ENCODE measurements at places on chromosomes 2 and 18.
A peak's percentile ranks its signal among the peaks of the same experiment; 100 is the strongest.

- no peak for DNase-seq
These were observed 31.8 kb downstream of the RNU4ATAC start for GRCh38 chr2:121562269-121563176.

GRCh38 chr2:186862869-186863709 lies 14.1 kb upstream of the ZSWIM2 start:
- DNase-seq, result no peak

GRCh38 chr2:234823877-234824376 lies 127.9 kb upstream of the SH3BP4 start:
- DNase-seq, result no peak

GRCh38 chr2:239961662-239962613 lies 63.2 kb downstream of the NDUFA10 start:
- no peak for DNase-seq

DNA sequence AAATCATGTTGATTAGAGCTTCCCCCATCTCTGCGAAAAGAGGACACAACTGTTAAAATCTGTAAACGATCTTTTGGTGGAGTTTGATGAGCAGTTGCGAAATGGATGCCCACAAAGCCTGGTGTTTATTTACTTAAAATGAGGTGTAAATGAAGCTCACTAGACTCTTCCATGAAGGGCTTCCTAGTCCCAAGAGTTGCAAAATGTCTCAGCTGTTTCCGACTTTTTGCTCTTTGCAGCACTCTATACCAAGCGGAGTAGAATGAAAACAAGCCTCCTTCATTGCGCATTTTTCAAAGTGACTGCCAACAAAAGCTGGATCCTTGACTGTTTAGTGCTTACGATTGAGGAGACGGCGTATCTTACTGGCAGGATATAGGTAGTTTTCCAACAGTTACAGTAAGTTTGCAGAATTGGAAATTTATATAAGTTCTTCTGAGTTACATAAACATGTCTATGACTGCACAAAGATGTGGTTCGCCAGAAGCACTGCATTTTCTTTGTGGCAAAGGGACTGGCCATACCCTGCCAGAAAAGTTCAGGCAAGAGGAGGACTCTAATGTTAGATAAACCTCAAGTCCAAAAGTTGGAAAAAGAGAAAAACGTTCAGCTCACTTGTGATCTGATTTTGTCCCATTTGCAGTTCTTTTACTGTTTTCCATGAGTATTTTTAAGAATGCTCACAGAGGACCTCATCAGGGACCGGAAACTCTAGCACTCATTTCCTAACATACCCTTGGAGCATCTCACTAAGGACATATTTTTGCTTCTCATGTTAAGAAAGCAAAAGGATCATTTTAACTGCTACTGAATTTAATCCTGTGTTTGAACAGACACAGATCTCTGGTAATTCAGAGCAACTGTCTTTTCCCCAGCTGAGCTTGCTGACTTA lies 42.7 kb downstream of the COLEC12 start:
- no peak for DNase-seq

DNA sequence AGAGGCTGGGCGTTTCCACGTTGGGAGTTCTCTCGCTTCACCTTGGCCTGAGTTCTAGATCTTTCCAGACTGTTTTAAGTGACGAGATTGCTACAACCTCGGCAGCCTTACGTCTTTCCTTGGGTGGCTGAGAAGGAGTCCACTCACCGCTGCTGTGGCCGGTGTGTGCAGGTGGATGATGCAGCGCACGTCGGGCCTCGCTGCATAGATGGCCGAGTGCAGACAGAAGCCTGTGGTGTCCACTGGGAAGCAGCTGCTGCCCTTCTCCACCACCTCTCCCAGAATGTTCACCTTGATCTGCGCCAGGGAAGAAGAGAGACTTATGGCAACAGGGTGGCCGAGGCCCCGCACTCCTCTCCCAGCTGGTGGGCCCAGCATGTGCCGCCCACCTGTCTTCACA lies 75.7 kb downstream of the ADD2 start:
- no peak for DNase-seq

DNA sequence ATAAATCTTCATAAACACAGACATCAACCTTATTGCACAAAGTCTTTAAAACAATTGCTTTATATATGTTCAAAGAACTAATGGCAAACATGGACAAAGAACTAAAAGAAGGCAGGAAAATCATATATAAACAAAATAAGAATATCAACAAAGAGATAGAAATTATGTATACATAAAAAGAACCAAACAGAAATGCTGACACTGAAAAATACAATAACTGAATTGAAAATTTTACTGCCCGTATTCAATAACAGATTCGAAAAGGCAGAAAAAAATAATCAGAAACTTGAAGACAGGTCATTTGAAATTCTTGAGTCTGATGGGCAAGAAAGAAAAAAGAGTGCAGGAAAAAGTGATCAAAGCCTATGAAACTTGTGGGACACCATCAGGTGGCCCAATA lies 22.0 kb upstream of the TFCP2L1 start:
- DNase-seq, result no peak

DNA sequence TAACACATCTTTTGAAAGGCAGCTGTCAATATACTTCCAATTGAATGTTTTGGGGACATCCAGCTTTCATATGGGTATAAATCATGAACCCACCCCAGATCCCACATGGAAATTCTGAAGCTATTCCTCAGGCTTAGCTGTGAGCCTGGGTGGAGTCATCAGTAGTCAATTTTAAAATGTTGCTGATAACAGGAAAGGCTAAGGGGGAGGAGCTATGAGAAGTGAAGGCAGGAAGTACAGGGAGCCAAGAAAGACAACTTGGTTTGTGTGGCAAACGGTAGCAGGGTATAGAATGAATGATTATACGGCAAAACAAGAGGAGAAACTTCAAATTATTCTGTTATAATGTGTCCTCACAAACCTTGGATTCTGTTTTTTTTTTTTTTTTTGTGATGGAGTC lies 108.6 kb downstream of the QPCT start:
- no peak for DNase-seq

- no peak for DNase-seq
These were observed 28.0 kb upstream of the LMAN1 start for GRCh38 chr18:59386909-59387686.

- DNase-seq, result no peak
These were observed 3.5 kb upstream of the HAAO start for GRCh38 chr2:42795841-42796301.

DNA sequence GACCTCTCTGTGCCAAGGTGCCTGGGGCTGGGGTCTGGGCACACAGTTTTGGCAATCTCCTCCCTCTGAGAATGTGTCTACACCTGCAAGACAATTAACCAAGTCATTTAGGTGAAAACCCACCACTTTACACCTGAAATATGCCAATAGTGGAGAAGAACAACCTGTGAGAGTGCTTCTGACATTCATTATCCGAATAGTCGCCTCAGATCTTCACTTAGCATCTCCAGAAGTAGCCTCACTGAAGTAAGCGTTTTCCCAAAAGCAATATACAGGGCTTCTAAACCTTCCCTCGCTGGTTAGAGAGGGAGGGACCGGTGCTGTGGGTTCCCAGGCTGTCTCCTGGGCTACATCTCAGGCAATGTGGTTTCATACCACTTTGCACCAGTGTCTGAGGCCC lies 173.5 kb downstream of the DDX1 start:
- no peak for DNase-seq

DNA sequence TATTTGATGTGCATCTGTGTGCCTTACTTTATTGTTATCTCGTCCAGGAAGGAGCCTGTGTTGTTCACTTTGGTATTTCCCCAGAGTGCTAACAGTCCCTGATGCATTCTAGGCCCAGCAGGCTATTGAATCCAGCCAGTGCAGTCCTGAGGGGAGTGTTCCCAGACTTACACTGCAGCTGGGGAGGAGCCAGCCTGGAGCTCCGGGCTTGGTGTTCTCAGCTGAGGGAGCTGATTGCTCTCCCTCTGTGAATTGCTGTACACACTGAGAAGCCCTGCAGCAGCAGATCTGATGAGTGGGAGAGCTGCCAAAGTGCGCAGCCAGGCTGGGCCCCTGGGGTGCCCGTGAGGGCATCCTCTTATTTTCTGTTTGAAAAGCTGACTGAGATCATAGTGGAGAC lies 159.2 kb downstream of the GALNT3 start:
- peak; percentile 77 for DNase-seq

DNA sequence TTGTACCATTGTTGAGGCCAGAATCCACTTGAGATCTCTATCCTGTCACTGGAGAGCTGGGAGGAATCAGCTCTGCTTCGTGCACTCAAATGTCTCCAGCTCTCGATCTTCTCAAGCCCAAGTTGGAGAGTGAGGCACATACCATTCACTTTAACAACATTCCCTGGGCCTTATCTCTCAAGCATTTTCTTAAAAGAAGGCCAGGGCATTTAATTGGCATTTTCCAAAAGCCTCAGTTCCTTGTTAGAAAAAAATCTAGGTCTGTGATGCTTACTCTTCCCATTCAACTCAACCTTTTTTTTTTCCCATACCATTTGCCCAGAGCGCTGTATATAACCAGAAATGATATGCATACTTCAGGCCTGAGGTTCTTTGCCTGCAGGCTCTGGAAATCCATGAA lies 10.1 kb downstream of the QPCT start:
- DNase-seq, result no peak

GRCh38 chr2:163155279-163155883 lies 316.8 kb upstream of the KCNH7 start:
- no peak for DNase-seq

GRCh38 chr2:105301646-105302045 lies 27.9 kb downstream of the TGFBRAP1 start:
- DNase-seq, result no peak

GRCh38 chr2:181305301-181306123 lies 151.7 kb upstream of the ITGA4 start:
- DNase-seq, result no peak

DNA sequence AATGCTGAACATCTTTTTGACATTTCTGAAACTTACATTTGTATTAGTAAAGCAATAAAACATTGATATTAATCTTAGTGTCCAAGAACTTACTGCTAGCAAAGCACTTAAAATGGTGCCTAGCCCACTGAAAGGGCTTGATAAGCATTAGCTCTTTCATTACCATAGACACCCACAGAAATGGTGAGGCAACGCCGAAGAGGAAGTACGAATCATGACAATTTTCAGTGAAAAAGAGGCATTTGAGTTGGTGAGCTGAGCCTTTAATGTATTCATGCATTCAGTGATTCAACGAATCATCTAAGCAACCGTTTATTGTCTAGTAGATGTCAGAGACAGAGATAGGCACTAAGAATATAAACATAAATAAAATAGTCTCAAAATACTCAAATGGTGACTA lies 101.1 kb downstream of the PIGN start:
- no peak for DNase-seq

- no peak for DNase-seq
These were observed 118.3 kb upstream of the DOK6 start for GRCh38 chr18:69282371-69282770.

GRCh38 chr2:481388-481787 lies 193.5 kb upstream of the ALKAL2 start:
- no peak for DNase-seq

DNA sequence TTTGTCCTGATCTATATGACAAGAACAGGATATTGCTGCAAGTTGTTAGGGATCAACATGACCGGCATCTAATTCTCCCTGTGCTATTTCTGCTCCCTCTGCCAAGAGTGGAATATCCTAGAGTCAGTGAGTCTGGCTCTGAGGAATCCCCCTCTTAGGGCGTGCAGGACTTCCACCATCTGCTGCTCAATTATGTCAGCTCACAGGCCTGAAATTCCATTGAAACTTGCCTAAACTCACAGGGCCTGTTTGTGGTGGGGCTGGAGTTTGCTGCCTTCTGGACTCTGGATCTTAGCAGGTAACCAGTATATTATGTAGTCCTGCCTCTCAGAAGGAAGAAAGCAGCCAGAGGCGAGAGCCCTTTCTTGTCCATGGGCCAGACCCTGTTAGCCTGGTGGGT lies 323.0 kb downstream of the TSN start:
- no peak for DNase-seq

GRCh38 chr18:12408247-12408869 lies 629 bp downstream of the PRELID3A start:
- DNase-seq, result no peak

GRCh38 chr2:120094795-120095194 lies 81.9 kb downstream of the EPB41L5 start:
- DNase-seq, result no peak

GRCh38 chr18:79628416-79629248 lies 51.0 kb upstream of the CTDP1 start:
- no peak for DNase-seq

DNA sequence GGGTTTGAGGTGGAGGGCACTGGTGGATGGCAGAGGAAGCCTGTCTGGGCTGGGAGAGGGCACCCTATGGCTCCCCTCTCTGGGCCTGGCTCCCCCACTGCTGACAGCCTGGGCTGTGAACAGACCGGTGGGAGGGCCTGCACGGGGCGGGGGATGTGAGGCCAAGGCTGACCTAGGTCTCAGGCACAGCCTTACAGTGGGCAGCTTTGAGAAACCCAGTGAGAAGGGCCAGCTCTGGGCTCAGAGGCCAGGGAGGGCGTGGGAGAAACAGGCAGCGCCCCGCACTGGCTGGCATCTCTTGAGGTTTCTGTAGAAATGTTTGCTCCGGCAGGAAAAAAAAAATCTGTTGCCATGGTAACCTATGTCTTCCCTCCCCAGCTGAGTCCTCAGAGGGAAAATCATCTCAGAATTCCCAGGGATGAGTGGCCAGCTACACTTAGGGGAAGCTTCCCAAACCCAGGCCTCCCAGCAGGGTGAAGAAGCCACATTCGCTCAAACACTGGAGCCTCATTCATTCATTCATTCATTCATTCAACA lies 71.7 kb upstream of the TAF1B start:
- DNase-seq, result no peak

DNA sequence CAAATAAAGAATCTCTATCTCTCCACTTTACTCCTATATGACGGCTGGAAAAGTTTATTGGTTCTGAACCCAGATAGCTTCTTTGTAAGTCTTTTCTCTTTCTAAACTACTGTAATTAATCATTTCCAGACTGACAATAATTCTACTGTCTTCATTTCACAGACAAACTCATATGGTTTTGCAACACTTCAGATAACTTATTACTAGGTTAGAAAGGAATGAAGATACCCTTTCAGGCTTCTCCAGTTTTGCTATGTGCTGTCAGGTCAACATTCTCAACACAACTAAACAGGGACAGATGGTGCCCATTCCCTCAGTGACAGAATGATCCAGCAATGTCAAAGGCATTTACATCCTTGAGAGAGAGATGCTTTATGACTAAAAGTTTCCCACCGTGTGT lies 198.5 kb upstream of the ITGA4 start:
- DNase-seq, result no peak

DNA sequence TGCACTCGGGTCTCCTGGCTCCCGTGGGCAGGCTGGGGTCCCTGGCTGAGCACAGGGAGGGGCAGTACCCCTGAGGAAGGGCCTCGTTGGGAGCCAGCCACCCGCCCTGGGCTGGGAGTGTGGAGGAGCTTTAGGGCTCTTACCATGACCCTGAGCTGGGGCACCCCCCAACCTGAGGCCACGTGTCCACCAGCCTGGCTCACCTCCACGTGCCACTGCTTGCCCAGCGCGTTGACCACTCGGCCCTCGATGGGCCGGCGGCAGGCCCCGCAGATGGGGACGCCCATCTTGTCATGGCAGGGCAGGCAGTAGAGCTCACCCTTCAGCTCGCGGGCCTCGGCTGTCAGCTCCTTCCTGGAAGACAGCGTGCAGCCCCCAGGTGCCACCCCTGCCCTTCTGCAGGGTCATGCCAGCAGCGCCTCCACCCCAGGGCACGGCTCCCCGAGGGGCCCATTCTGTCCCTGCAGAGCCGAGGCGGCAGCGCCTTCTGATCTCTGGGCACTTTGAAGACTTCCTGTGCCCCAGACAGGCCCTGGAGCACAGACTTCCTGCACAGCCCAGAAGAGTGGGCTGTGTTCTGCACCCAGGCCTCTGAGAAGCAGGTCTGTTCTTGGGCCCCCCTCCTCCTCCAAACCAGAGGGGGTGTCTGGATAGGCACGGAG lies 4.0 kb upstream of the GPR17 start:
- DNase-seq, result no peak
